ENCODE measurements at places on chromosomes 16 and 17.
A peak's percentile ranks its signal among the peaks of the same experiment; 100 is the strongest.

GRCh38 chr17:29848737-29849136, 81.3 kb downstream of the SSH2 start:
- DNase-seq, result no peak

GRCh38 chr16:69100071-69100691, 5.3 kb upstream of the HAS3 start:
- no peak for DNase-seq

GRCh38 chr17:7329997-7330637, 982 bp upstream of the NEURL4 start:
- DNase-seq, result peak; percentile 89

GRCh38 chr16:69316595-69317034, 5.5 kb downstream of the VPS4A start:
- DNase-seq, result no peak

- no peak for DNase-seq
Observed at GRCh38 chr17:47077576-47077975, 98.5 kb upstream of the RPRML start.

- peak; percentile 19 for DNase-seq
Observed at GRCh38 chr17:80981062-80981902, 10.4 kb upstream of the CHMP6 start.
